ENCODE measurements at places on chromosomes 4 and X.

DNA sequence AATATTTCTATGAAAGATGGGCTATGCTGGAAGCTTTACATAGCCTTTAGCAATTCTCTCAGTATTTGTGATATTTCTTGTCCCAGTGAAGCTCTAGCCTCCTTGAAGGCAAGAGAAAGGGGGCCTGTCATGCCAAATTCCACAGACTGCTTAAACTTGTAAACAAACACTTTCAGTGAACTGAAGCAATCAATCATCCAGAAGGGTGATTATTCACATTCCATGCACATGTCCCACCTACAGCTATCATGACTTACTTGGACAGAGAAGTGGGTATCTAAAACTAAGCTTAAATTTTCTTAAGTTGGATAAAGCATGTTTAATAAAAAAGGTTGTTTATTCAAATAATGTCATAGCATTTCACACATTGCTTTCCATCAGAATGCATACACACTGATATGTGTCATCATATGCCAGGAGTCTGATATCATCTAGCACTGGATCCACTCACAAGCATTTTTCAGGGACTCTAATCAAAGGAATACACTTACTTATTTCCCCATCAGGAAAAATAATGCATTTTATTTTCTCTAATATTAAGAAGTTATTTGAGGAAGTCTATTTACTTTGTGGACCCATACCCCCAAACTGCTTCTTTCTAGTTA is 1.2 kb upstream of the FSTL5 start:
- DNase-seq: no peak

DNA sequence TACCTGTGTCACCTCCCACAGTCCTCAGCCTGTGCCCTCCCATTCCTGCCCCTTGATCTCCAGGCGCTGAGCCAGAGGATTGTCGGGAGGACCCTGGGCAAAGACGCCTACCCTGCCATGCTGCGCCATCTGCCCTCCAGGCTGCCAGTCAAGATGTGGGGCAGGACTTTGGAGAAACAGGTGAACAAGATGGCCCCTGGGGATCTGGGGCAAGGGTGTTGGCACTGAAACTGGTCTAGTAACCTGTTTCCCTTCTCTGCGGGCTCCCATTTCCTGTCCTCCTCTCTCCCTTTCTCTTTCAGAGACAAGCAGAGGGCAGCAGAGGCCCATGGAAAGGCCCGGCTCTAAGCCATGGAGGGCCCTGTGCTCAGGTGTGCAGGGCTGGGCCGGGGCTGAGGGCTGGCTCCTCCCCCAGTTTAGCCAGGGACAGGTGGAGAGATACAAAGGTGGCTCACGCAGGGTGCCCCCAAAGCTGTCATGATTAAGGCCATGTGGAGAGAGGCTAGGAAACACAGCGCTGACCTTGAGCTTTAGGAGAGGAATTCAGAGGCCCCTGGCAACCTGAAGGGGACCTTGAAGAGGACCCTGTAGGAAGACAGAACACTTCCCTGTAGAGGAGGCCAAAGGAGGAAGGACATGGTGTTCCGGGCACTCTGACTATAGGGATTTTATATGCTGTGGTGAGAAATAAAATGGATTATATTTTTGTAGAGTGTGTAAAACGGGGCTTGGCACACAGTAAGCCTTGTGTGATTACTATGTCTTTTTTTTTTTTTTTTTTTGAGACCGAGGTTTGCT is at the start of gene GLOD5:
GLOD5 (plus strand) TSS at position 74 of the 798 bp plus-strand sequence; CDS start at position 118, 44 bp downstream.
- DNase-seq: no peak

DNA sequence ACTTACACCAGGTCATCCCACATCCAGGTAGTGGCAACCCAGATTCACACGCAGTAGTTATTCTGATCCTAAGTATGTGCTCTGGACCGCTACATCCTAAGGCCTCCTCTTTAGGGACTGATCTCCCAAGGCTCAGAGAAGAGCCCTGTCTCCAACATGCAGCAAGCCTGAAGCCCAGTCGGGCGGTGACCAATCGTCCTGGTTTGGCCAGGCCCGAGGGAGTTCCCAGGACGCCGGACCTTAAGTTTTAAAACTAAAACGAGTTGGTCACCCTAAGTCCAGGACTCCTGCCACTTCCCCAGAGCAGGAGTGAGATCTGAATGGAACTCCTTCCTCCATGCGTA is 385 bp downstream of the LYAR start:
- DNase-seq: no peak

DNA sequence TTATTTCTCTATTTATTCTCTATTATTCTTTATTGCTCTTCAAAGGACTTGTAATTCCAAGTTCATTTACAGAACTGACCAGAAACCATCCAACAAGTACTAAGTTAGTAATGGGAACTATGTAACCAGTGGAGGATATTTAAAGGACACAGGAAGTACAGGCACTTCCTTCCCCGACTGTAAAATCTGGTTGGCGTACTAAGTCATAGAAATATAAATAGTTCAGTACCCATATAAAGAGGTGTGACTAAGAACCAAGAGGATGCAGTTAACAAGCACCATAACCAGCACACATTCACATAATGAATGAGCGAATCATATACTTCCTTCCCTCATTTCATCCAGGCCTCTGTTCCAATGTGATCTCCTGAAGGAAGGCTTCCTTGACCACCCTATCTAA is 3.6 kb upstream of the EIF4E start:
- no peak for DNase-seq

GRCh38 chr4:6448476-6449170 is 23.8 kb downstream of the PPP2R2C start:
- DNase-seq: no peak

GRCh38 chr4:127844601-127845116 is 36.0 kb upstream of the PLK4 start:
- no peak for DNase-seq

- DNase-seq: no peak
These were observed 55.3 kb downstream of the ARHGAP10 start for GRCh38 chr4:147787204-147787603.

GRCh38 chrX:149274516-149275105 is 230.5 kb downstream of the IDS start:
- no peak for DNase-seq

DNA sequence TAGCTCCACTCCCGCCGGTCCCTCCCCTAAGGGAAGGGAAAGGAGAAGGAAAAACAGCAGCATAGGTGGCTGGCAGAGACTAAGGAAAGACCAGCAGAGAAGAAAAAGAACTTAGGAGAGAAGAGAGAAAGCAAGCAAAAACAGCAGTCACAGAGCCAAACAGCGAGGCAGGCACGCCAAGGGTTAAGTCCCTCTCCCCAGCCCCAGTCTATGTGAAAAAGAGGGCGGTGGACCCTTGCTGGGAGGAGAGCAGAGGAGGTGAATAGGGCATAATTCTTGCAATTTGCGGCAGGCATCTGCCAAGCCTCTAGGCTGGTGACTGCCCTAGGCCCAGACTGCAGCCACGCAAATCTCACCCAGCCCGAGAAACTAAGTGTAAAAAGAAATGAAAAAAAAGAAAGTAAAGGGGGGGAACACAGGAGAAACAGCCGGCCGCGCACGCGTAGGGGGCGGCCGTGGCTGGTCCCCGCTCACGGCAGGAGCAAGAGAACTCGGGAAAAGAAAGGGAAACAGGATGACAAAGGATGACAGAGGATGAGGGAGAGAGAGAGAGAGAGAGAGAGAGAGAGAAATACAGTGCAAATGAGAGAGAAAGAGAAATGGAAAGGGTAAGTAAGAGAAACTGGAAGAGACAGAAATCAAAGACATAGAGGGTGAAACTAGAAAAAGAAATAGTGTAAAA is 48.6 kb downstream of the MAGEA9 start:
- peak; percentile 36 for DNase-seq

DNA sequence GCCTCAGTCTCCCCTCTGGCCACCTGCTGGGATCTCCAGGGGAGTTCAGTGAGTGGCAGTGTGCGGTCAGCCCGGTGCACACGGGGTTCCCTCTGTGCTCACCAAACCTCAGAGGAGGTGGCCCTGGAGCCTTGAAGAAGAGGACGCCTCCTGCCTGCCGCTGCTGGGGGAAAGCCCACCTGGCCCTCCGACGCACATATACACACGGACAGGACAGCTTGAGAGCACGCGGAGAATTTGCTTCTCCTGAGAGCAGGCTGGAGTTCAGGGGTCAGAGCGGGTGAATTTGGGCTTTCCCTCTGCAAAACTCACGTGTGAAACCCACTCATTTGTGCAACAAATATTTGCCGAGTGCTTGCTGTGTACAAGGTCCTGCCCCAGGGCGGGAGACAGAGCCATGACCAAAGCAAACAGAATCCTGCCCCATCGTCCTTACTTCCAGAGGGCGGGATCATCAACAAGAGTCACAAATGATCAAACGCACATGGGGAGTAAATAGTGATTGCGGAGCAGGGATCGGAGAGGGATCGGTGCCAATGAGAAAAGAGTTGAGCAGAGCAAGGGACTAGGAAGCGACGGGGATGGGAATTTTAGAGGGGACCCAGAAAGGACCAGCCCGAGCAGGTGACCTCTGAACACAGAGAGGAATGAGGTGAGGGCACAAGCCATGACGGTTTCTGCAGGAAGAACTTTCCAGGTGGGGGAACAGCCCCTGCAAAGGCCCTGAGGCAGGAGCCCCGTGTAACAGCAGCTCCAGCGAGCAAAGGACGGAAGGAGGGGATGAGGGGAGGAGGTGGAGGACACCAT is 17.6 kb downstream of the BLOC1S4 start:
- DNase-seq: no peak

DNA sequence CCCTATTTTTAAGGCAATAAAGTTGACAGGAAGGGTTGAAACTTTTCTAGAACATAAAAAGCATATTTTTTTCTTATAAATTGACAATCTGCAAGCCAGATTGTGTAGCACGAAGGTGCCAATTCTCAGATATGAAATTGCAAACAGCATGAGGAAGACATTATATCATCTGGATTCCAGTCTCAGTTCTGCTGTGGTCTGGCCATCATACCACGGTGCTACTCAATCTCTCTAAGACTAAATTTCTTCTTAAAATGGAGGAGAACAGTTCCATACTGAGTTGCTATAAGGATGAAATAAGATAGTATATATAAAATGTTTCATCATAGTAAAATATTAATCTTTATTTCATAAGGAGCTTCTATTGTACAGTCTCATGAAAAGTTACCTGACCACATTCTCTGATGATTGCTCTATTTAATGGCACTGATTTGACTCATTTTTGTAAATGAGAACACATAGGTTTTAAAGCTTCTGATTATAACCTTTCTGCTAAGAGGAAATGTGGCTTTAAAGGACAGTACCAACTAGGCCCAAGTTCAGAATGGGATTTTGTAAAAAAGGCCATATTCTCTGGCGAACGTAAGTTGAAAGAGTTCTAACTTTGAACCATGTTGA is 127.9 kb downstream of the SHROOM3 start:
- no peak for DNase-seq

DNA sequence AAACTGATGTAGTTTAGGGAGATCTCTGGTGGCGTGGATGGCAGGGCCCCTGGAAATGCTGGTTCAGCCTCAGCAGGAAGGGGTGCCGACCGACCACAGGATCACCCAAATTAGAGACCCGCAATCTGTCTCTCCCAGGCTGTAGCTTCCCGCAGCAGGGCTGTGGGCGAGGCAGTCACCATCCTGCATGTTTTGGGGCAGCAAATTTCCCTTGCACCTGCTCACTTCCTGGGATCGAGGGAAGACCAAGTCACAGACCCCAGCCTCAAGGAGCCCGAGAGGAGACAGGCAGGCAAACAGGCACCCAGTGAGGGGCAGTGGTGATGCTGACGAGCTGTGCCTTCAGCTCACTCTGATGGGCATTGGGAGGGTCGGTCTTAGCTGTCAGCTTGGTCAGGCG is 21.2 kb upstream of the GPR78 start:
- no peak for DNase-seq

DNA sequence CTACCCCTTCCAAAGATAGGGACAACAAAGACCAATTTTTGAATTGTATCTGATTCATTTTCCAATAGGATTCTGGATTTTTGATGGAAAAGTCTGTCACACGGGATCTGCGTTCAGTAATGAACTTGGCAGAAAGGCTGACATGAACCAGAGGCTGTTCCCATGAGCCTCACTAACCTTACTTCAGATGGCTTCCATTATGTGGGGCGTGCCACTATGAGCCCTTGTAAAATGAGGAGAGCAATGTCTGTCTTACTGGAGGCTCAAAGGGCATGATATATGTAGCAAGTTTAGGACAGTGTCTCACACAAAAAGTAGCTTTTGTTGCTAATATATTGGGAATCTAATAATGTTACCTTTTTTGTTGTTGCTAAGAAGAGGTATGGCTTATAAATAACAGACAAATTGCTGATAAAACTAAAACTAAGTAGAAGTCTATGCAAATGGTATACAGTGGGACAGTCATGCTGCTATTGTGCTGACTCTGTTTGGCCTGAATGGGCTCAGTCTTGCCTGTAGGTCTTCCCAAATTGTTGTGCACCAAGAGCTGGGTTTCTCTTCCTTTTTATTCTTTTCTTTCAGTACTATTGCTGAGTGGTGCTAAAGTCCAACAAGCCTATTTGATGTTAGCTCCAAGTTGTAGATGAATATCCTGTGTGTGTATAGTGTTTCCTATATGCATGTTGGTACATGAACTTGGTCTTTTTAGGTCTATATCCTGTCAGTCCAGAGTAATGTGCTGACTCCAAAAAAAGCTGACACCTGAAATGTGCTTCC is 132.1 kb downstream of the SPRY1 start:
- DNase-seq: no peak

- no peak for DNase-seq
These were observed 52.8 kb downstream of the REPS2 start for GRCh38 chrX:16999275-16999674.

DNA sequence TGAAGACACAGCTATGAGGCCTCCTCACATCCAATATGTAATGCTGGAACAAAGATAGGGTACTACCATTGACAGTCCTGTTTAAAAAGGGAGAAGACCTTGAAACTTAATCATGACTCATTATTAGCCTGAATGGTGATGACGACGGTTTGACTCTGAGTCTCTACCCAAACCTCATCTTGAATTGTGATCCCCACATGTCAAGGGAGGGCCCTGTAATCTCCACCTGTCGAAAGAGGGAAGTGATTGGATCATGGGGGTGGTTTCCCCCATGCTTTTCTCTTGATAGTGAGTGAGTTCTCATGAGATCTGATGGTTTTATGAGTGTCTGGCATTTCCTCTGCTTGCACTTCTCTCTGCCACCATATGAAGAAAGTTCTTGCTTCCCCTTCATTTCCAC is 395.3 kb upstream of the CPEB2 start:
- no peak for DNase-seq

- no peak for DNase-seq
These were observed 87.4 kb upstream of the CITED1 start for GRCh38 chrX:72392816-72393800.

DNA sequence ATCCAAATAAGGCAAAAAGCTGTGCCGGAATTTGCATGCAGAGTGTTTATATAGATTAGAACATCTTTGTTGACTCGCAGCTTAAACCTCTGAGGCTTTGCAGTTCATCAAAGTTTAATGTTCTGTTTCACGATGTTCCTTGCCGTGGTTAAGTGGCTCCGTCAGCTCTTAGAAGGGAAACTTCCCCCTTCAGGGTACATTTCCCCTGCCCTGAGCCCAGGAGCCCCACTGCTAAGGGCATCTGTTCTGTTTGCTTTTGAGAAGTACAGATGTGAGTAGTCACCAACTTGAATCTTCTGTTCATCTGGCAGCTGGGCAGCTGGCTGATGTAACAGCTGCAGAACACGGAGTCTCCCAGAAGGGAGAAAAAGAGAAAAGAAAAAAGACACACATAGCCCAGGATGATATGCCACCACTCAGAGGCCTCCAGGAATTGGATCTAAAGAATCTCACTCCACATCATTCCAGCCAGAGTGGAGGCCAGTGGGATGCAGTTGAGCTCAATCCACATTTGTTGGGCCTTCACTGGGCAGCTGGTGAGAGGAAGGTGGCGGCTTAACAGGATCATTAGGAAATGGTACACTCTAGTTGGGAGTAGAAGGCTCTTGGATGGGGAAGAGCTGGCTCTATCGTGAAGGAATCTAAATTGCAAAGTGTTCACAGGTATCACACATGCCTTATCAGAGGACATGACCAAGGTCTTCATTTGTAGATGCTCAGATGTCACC is 178.7 kb upstream of the RBPJ start:
- DNase-seq: peak; percentile 67
